ENCODE measurements at places on chromosomes 5 and 9.

DNA sequence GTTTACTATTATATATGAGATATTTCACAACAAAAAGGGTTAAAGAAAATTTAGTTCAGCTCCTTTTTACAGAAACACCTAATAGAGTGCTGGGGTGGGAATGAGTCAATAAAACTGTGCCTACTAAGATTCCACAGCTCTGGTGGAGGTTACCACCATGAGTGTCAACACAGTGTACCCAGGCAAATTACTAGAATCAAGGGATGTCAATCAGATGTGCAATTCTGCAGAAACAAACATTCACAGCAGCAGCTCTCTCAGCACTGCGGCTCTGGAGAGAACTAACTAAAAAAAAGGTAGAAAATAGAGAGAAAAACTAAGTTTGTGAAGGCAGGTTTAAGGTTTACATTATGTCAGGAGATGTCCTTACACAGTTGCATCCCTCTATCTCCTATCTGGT is 1313.0 kb downstream of the MAT2B start:
- no peak for DNase-seq

- no peak for DNase-seq
Observed at GRCh38 chr5:65137631-65138030, 344.1 kb downstream of the ADAMTS6 start.

DNA sequence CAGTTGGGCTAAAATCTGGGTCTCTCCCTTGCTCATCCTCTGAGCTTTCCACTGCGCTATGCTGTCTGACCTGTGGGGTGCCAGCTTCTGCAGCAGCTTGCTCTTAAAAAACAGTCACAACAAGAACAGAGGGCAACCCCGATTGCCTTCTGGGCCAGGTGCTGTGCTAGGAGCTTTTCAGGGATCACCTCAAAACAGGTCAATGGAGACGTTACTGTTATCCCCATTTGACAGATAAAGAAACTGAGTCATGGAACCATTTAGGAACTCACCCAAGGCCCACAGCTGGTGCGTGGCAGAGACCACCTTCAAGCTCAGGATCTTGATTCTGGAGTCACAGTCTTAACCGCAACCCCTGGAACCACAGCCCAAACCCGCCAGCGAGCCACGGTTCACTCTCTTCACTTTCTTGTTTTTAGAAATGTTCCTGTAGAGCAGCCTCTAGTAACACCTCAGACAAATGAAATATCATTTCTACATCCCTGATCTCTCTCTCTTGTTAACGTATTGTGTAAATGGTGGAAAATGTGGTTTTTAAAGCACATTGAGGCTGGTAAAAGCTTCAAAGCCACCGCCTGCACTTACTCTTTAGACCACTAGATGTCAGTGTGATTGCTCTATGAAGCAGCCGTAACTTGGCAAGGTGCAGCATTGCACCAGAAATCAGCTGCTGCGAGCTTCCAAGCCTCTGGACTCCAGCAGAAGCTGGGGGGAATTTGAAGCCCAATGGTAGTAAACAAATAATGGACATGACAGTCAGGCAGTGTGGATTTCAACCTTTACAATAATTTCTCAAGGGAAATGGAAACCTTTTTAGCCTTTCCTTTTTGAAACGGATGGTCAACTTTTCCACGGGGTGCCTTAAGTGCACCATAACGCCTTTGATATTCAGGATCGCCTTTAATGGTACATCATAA is 1.7 kb downstream of the FYB1 start:
- peak; percentile 89 for DNase-seq

- DNase-seq: no peak
Observed at GRCh38 chr9:614431-614830, 227.1 kb upstream of the DMRT1 start.

GRCh38 chr5:22473886-22474285 is 379.3 kb downstream of the CDH12 start:
- DNase-seq: no peak

- peak; percentile 14 for DNase-seq
Observed at GRCh38 chr9:93594041-93594756, 17.8 kb downstream of the PHF2 start.

DNA sequence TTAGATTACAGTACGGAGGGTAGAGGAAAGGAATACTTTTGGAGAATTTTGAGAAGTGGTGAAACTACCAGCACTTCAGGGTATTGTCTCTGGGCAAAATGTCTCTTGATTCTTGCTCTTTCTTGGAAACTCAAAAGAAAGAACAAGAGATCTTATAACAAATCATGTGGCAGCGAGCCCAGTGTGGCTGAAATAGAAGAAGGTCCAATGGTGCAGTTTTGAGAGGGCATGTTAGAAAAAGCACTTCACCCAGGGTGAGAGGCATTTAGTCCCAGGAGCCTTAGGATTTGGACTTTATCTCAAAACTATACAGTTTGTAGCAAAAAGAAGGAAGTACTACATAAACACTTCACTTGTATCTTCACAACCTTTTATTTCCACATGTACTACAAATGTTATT is 39.4 kb downstream of the NNT start:
- no peak for DNase-seq

GRCh38 chr5:177178733-177179304 is 45.2 kb downstream of the NSD1 start:
- no peak for DNase-seq

GRCh38 chr5:40615586-40616170 is 64.0 kb upstream of the PTGER4 start:
- DNase-seq: no peak

DNA sequence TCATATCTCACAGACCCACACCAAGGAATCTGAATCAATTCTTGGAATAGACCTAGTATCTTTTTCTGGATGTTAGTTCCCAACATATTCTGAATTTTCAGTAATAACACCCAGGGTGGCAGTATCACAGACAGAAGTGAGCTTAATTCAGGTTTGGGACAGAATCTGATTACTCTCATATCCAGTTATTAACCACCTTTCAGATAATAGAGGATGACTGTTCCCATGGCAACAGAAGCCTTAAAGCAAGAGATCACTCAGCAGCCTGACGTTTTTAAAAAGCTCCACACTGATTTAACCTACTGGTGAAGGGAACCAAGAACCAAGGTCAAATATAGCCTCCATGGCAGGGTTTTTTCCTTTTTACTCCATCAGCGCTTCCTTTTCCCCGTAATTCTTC is 68.4 kb downstream of the ACTBL2 start:
- no peak for DNase-seq

DNA sequence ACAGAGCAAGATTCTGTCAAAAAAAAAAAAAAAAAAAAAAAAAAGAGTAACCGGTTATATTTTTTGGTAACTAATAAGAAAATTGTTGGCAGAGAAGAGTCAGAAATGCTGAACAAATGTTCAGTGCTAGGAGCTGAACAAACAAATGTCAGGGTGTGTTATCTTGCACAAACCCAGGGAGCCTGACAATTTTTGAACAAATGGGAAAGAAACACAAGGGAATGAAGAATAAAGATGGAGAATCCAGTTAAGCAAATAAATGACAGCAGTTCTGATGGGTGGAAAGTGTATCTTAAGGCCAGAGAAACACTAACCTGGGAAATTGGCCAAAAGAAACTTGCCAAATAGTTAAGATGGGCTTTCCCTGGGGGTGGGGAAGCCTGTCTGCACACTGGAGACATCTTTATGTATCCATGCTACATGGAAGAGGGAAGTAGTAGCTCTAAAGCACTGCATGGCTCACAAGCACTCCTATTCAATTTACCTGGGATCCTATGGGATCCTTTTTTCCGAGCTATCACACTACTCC is 23.7 kb downstream of the KLHL3 start:
- no peak for DNase-seq

DNA sequence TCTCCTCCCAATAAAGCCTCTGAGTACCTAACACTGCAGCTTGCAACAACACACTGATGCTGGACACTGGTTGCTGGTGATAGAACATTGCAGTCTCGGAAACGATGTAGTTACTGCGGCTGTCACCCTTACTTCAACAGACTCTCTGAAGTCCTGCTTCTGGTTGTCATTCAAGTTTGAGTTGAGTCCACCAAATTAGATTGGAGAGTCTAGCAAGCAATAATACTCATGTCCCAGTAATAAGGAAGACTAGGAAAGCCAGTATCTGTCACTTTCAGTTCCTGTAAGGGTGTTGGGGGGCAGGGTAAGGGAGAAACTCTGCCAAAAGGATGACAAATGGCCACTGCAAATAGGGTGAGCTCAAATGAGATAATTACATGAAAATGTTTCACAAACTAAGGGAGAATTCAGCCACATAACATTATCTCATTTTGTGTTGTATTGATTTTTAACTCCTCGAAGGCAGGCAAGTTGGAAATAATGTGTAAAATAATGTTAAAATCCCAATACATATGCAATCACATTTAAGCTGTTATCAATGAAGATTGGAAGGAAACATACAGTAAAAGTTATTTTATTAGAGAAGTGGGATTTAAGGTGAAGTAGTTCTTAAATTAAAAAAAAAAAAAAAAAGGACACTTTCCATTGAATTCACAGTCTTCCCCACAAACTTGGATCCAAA is 849 bp upstream of the IFT74 start:
- DNase-seq: peak; percentile 31

GRCh38 chr9:85212209-85212608 is 529.5 kb downstream of the AGTPBP1 start:
- no peak for DNase-seq

DNA sequence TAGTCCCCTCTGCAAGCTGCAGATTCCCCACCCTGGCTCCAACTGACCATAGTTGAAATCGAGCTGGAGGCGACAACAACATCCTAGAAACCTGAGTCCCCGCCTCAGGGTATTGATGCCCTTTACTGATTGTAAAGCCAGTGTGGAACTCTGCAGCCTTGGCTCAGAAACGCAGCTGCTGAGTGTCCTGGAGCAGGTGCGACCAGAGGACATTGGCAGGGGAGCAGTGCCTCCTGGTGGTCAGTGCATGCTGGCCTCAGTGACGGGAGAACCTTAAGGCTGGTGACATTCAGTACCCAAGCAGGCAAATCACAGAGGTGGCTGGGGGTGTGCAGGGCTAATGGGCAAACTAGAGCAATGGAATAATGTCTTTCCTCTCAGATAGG is 20.4 kb upstream of the ZNF354B start:
- DNase-seq: peak; percentile 67

GRCh38 chr9:120690372-120690771 is 23.9 kb downstream of the MEGF9 start:
- DNase-seq: no peak

DNA sequence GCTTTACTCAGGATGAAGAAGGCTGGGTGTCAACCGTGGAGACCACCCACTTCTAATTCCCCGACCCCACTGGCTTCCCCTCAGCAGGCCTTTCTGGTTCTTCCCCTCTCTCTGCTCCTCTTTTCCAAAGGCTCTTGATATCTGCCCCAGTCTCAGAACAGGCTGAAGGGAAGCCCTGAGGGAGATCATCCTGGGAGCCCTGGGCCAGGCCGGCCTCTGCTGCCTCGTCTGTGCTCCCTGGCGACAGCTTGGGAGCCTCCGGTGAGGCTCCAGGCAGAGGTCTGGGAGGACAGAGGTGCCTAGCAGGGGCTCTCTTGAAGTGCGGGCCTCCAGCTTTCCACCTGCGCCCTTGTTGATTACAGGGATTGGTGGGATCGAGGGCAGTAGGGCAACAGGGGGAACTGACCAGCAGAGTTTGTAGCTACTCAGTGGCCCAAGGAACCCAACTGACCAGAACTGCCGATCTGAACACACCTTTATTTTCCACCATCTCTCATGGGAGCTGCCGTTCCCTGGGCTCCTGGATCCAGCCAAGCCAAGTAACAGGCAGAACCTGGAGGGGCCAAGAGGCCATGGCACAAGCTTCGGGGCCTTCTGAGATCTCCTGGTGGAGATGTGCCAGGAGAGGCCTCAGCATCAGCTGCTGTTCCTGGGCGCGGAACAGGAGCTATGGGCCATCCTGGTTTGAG is 198.5 kb downstream of the CACNA1B start:
- no peak for DNase-seq

- no peak for DNase-seq
Observed at GRCh38 chr9:38708759-38709158, 11.2 kb downstream of the FAM240B start.

- no peak for DNase-seq
Observed at GRCh38 chr5:176730815-176731475, 79.4 kb upstream of the UNC5A start.

GRCh38 chr9:15430920-15431844 is 8.5 kb downstream of the SNAPC3 start:
- DNase-seq: no peak

DNA sequence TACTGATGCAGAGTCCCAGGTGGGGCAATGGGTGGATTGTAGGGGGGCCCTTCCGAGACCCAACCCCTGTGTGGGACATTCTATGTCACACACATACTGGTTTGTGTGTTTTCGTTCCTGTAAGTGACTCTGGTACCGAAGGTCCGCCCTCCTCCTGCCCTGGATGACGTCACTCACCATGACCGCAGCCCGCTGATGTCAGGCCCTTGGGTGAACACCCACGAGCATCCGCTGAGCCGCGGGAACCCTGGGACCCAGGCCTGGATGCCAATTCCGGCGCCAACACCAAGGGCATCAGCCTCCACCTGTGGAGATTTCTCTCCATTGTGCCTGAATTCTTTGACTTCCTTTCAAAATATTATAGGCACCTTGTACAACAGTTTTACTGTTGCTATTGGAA is 184.3 kb downstream of the MTRR start:
- DNase-seq: no peak

GRCh38 chr5:11387382-11387781 is 516.9 kb downstream of the CTNND2 start:
- DNase-seq: no peak

GRCh38 chr5:11851416-11851815 is 52.8 kb downstream of the CTNND2 start:
- no peak for DNase-seq

- DNase-seq: no peak
Observed at GRCh38 chr9:90568667-90569066, 74.0 kb downstream of the DIRAS2 start.

DNA sequence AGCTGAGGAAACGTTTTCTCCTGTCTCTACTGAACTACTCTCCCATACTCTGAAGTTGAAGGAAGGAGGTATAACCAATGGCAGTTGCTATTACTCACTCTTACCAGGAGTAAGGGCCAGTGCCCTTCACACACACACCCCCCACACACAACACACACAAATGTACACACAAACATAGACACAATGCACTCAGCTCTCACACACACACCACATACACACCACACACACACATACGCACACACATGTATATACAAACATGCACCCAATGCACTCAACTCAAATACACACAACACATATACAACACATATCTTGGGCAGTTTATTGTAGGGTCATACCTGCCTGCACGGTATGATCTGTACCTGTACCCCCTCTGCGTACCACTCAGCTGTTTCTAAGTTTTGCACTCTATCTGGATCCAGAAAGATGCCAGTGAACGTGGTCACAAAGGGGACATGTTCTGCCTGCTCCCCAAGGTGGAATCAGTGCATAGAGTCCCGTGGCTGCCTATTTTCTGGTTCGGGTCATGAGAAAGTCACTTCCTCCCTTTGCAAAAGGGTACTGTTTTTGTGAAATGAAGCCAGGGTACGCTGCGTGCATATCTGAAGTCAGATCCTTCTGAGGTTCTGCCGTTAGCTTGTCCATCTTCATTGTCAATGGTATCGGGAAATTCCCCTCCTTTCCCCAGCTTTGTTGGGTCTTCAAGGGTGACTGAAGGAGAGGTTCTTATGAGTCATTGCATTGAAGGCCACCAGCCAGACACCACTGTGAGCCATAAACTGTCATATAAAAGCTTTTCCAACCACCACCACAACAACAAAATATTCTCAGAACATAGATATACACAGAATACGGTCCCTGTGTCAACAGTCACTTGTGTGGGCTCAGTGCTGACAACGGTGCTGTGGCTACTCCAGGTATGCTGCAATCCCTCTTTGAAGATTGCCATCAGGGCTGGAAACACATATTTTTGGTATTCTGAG is 131.9 kb downstream of the UGCG start:
- no peak for DNase-seq

GRCh38 chr9:126154182-126154827 is 172.3 kb upstream of the MVB12B start:
- DNase-seq: no peak

Measured in activated CD8-positive, alpha-beta T cell treated with anti-CD3 and anti-CD28 coated beads, Interleukin-2, amount 10 ng/mL, durations not matched to agents 7 days and 5 days (primary cell).